Activated gamma-delta T cell treated with anti-CD3 and anti-CD28 coated beads, Interleukin-2, amount 50 U/mL, for 16 hours (primary cell): ENCODE measurements at places on chromosomes 7 and 10.

DNA sequence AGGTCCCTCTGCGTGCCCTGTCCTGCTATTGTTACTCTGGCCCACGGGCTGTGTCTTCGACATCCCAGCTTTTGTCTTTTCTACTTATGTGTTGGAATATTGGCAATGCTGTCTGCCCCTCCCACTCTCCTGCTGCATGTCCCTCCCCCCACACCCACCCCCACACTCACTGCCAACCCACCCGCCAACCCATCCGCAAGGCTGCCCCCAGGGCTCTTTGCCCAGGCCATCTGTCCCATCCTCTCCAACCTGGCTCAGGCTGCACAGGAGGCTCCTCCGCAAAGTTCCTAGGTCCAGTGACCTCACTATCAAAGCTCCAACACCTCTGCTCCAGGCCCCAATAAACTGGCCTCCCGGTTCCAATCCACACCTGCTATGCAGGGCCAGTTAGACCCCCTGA lies 167.1 kb upstream of the PRR15 start:
- no peak for DNase-seq

GRCh38 chr10:103637011-103637410 lies 143.5 kb downstream of the NEURL1 start:
- DNase-seq, result no peak

DNA sequence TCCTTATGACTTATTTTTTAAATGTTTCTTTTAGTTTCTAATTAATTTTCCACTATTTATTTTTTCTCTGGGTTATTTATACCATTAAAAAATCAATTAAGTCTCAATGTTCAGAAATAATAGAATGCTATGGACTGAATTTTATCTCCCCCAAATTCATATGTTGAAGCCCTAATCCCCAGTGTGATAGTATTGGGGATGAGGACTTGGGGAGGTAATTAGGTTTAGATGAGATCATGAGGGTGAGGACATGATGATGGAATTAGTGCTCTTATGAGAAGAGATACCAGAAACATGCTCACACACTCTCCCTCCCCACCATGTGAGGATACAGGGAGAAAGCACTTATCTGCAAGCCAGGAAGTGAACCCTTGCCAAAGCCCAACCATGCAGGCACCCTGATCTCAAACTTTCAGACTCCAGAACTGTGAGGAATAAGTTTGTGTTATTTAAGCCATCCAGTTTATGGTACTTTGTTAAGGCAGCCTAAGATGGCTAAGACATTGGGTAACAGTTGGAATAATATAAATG lies 202.6 kb downstream of the MDFIC start:
- DNase-seq, result no peak

- no peak for DNase-seq
Measured at GRCh38 chr10:24669285-24669852, 54.3 kb downstream of the ARHGAP21 start.

DNA sequence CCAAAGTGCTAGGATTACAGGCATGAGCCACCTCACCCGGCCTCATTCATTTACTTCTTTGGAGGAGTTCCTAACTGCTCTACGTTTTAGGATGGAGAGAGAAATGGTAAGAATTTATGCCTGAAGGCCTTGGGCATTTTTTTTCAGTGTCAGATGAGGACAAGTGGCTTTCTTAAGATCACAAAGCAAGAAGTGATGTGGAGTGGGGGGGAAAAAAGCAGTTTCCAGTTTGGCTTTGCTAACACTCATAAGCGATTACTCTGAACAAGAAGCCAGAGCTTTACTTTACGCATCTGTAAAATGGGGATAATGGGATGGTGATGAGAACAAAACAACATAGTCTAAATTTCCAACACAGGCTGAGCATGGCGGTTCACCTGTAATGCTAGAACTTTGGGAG lies 2.6 kb upstream of the PPIA start:
- DNase-seq, result no peak

GRCh38 chr10:121405096-121405495 lies 193.1 kb downstream of the FGFR2 start:
- no peak for DNase-seq
